MCF 10A (cell line): ENCODE measurements at places on chromosomes 16 and 17. TPM values are rescaled to one million over a fixed set of nuclear protein-coding genes. Genes with fewer than 3 reads are reported as not detected.

- DNase-seq: no peak
Measured at GRCh38 chr16:5446623-5447240, 349.1 kb upstream of the EEF2KMT start.

- peak; percentile 72 for DNase-seq
Measured at GRCh38 chr17:40909755-40910154, 24.7 kb upstream of the KRT20 start.

DNA sequence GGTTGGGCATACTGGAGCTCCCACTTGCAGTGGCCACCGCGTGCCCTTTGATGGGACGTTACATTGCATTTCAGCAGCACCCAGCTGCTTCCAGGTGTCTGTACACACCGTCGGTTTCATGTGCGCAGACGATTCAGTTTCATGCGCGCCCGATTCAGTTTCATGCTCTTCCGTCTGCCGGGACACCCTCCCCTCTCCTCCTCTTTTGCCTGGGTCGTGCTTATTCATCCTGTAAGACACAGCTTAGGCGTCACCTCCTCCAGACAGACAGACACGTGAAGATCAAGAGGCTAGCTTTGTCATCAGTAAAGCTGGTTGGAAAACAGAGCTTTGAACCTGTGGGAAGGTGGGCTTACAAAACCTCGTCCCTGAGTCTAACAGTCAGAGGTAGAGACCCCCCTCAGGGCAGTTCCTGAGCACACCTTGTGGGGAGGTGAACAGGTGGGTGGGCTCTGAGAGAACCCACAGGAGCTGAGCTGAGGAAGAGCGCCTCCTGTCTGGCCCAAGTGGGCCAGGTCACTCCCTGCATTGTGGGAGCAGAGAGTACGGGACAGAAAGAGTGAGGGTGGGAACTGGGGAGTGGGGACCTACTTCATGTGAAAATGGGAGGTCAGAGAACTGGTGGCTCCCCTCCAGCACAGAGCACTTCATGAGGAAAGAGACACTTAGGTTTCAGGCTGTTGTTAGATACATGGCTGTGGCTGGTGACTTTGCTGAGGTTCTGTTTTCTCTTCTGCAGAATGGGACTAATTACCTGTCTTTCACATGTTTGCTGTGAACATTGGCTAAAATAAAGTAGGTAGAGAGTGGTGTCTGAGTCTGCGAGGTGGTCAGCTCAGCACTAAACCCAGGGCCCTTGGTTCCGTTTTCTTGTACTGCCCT lies 122.1 kb downstream of the SNX29 start:
- DNase-seq: no peak

Gene TMEM235
- total RNA-seq: not detected in 2 replicates

Gene CES1
- not detected in 2 replicates for total RNA-seq

Gene SULT1A2
- 0.44 and 0.76 TPM in 2 replicates for total RNA-seq
